ENCODE measurements at places on chromosomes 5 and 9.

DNA sequence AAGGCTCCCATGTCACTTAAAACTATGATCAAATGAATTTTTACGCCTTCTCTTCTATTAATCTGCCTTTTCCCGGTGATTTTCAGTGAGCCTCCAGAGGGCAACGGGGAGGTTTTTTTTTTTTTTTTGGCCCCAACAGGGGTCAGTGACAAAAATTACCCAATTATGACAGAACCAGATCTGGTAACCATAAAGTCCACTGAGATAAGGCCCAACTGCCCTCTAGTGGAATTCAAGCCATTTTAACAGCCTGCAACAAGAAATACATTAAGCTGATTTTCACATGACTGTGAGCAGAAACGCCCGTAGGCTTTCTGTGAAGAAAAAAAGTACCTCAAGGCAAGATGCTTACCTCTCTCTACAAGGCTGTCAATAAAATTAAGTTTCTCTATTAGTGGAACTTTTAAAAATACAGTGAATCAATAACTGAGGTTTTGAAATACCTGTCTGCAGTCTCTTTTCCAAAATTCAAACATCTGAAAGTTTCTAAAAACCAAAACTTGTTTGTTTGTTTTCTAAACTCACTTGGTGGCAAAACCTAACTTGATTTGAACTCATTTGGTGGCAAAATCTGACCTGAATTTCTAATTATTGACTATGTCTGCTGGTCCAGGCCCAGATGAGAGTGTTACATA, 49.7 kb upstream of the FST start:
- peaks cover 6% of the 10 kb centered on the region for H3K4me1 ChIP-seq
- H3K27me3 ChIP-seq: no peaks in the 10 kb centered on the region
- no peaks in the 10 kb centered on the region for H3K36me3 ChIP-seq
- no peak overlapping the region for H3K4me3 ChIP-seq

- H3K4me3 ChIP-seq: no peak overlapping the region
- no peak overlapping the region for H3K27ac ChIP-seq
- no peaks in the 10 kb centered on the region for H3K4me1 ChIP-seq
Measured at GRCh38 chr9:80028501-80028900, 456.7 kb downstream of the TLE4 start.

DNA sequence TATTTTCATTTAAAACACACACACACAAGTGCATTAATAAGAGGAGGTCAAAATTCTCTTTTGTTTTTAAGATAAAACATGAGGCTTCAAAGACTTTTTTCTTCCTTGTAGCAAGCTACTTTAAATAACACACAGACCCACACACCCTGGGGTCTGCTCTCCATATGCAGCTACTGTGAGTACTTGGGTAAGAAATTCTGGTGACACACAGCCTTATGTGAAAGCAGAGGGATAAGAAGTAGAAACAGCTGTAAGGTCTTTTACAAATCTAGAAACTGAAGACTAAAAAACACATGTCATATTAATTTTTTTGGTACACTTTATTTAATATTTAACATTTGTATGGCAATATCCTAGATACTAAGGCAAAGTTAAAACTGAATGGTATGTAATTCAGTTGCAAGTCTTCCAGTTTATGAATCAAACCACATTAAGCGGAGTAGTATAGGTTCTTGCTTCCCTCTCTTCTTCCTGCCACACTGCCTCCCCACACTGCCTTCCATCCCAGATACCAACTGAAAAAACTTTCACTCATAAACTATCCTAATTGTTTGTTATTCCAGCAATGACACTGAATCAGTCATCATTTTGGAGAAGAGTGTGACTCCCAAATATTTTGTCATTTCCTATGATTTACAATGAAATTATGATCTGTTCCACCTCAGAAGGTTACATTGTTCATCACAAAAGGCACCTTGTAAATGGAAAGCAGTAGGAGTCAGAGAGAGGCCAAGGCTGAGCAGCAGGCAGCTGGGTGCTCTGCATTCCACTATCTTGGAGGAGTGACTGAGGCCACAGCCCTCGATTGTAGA, 92.0 kb downstream of the PLCXD3 start:
- DNase-seq: no peak
- H3K36me3 ChIP-seq: no peaks in the 10 kb centered on the region
- H3K4me3 ChIP-seq: no peak overlapping the region
- H3K27me3 ChIP-seq: no peaks in the 10 kb centered on the region
- H3K4me1 ChIP-seq: no peaks in the 10 kb centered on the region

- no peak for DNase-seq
- H3K27ac ChIP-seq: no peak overlapping the region
- H3K27me3 ChIP-seq: no peaks in the 10 kb centered on the region
- no peaks in the 10 kb centered on the region for H3K36me3 ChIP-seq
- no peak overlapping the region for H3K4me3 ChIP-seq
Measured at GRCh38 chr5:179553875-179554274, 3.5 kb downstream of the RUFY1 start.

DNA sequence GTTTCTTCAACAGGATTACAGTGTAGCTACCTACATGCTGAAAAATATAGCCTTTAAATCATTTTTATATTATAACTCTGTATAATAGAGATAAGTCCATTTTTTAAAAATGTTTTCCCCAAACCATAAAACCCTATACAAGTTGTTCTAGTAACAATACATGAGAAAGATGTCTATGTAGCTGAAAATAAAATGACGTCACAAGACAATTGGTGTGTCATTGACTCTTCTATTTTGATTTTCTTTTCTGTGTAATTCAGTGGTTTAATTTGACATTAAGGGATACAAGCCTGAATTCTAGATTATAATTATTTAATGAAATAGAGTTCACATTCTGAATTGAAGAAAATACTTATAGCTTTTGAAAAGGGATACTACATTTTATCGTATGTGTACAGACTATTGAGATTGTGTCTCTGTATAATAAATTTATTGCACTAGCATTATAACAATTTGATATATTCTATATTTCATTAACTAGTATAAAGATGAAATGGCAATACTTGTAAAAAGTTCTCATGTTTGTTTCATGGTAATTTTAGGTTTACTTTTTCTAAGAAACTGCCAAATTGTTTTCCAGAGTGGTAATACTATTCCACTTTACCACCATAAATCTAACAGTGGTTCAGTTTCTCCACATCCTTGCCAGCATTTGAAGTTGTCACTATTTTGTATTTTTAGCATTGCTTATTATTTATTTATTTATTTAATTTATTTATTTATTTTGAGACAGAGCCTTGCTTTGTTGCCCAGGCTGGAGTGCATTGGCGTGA, 18.7 kb downstream of the ANXA1 start:
- H3K4me3 ChIP-seq: no peak overlapping the region
- H3K4me1 ChIP-seq: no peaks in the 10 kb centered on the region
- no peaks in the 10 kb centered on the region for H3K27me3 ChIP-seq
- H3K27ac ChIP-seq: no peak overlapping the region
- DNase-seq: no peak
- peaks cover 31% of the 10 kb centered on the region for H3K36me3 ChIP-seq

GRCh38 chr5:173825215-173825865, 62.8 kb upstream of the CPEB4 start:
- H3K36me3 ChIP-seq: no peaks in the 10 kb centered on the region
- H3K4me1 ChIP-seq: no peaks in the 10 kb centered on the region
- DNase-seq: no peak
- H3K27ac ChIP-seq: no peak overlapping the region

DNA sequence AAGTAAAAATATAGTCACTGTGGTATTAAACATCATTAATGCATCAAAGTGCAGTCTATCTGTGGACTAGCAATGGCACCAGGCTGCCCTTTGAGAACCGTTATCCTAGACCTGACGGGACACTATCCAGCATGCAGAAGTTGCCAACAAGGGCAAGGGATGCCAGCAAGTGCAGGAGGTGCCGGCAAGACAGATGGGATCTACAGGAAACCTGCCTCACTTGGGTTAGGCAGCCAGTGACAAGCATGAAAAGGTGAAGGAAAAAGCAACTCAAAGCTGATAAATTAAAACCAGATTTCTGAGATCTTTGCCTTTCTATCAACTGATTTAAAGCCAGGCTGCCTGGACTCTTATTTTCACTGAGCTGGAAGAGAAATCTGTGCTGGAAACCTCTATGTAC, 315.2 kb upstream of the PDE4D start:
- DNase-seq: no peak
- no peak overlapping the region for H3K27ac ChIP-seq
- peaks cover 18% of the 10 kb centered on the region for H3K27me3 ChIP-seq
- H3K4me1 ChIP-seq: no peaks in the 10 kb centered on the region

DNA sequence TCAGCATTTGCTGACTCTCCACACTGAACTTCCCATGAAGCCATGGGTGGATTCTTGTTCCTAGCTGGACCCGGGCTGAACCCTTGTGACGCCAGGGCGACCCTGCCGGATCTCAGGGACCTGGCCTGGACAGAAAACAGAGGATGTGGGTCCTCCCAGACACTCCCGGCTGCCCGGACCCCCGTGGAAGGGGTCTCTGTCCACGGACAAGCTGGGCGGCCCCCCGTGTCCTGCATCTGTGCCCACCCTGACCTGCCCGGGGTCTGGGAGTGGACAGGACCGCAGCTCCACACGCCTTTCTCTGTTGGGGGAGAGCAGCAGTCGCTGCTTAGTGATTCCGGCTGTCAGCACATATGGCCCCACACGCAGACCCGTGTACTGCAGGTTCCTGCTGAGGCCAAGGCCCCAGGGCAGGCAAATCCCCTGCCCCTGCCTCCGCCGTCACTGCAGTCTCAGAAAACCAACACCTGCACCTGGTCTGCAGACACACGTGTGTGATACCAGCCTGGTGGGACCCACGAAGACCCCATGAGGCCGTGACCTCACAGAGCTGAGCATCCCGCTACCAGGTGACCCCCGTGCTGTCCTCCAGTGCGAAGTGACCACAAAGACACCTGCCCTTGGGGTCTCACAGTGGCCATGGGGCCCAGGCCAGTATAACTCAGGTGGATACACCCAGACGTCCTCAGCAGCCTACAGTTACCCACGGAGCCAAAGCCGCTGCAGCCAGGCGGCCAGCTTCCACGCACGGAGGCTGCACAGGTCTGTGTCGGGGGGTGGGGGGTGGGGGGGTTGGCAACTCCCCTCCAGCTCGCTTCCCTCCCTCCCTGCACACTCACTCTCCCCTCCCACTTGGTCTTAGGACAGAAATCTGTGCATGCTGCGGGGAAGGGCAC, 50.6 kb downstream of the NKD2 start:
- H3K36me3 ChIP-seq: no peaks in the 10 kb centered on the region
- no peak overlapping the region for H3K4me3 ChIP-seq
- no peaks in the 10 kb centered on the region for H3K27me3 ChIP-seq
- DNase-seq: no peak

DNA sequence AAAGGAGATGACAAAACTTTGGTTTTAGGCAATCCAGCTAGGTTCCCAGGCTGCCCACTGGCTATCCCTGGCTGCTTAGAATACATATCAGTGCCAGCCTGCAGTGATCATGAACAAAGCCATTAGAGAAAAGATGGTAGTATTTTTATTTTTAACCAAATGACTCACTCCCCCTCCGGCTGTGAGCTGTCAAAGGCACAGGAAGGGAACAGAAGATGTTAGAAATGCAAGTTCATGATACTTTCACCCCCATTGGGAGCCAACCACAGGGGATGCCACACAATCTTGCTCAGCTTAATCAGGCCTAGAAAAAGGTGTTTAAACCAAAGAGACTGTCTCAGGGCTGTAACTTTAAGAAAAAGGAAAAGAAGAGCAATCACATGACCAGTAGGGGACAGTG, 70.3 kb upstream of the ASTN2 start:
- H3K4me3 ChIP-seq: no peak overlapping the region
- H3K36me3 ChIP-seq: no peaks in the 10 kb centered on the region
- H3K27me3 ChIP-seq: no peaks in the 10 kb centered on the region
- no peak for DNase-seq

DNA sequence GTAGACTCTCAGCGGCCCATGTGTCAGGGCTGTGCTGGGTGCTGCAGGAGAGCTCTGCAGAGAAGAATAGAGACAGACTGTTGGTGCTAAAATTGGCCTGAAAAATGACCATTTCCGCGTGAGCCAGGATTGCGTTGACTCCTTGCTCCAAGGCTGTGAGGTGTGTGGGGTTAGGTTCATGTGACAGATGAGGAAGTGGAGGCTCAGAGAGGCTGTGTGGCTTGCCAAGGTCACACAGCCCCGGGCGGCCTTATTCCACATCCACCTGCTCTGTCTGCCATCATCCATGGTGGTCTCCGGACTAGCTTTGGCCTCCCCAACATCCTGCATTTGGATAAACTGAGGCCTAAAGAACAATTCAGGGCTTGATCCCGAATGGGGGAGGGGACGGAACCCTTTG, 15.2 kb downstream of the NEK6 start:
- no peak overlapping the region for H3K27ac ChIP-seq
- no peak for DNase-seq
- H3K4me3 ChIP-seq: no peak overlapping the region
- H3K36me3 ChIP-seq: peaks cover 7% of the 10 kb centered on the region
- H3K4me1 ChIP-seq: peaks cover 4% of the 10 kb centered on the region
- no peaks in the 10 kb centered on the region for H3K27me3 ChIP-seq

GRCh38 chr5:155069961-155070360, 56.4 kb downstream of the KIF4B start:
- DNase-seq: no peak
- H3K4me3 ChIP-seq: no peak overlapping the region
- H3K27ac ChIP-seq: no peak overlapping the region
- no peaks in the 10 kb centered on the region for H3K27me3 ChIP-seq
- H3K4me1 ChIP-seq: no peaks in the 10 kb centered on the region

DNA sequence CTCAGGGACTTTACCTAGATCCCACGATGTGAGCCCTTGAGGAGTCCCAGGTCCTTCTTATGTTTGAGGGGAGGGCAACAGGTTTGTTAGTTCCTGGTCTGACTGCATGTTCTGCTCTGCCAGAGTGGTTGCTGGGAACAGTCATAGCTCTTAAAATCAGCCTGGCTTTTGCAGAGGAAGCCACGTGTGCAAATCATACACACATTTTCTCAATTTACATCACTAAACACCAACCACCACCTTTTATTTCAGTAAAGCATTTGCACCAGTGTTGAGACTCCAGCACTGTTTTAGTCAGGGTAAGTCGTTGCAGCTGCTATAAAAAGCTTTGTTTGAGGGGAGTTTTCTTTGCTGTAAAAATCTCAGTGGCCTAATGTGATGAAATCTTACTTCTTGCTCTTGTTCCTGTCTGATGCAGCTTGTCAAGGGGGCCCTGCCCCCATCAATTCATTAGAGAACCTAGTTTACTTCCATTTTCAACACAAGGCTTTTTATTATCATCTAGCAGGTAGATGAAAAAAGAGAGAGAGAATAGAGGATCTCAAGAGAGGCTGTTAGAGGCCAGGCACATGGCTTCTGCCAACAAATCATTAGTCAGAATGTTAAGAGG, 70.3 kb upstream of the VCAN start:
- H3K4me1 ChIP-seq: no peaks in the 10 kb centered on the region
- no peak overlapping the region for H3K27ac ChIP-seq
- no peaks in the 10 kb centered on the region for H3K36me3 ChIP-seq

- no peaks in the 10 kb centered on the region for H3K4me1 ChIP-seq
- no peak for DNase-seq
- no peak overlapping the region for H3K4me3 ChIP-seq
- no peak overlapping the region for H3K27ac ChIP-seq
- no peaks in the 10 kb centered on the region for H3K36me3 ChIP-seq
Measured at GRCh38 chr5:12526113-12526512, 621.9 kb upstream of the CTNND2 start.
